ENCODE measurements at places on chromosomes 1 and 21.

GRCh38 chr1:113133038-113133437 is 60.0 kb downstream of the LRIG2 start:
- DNase-seq = no peak

DNA sequence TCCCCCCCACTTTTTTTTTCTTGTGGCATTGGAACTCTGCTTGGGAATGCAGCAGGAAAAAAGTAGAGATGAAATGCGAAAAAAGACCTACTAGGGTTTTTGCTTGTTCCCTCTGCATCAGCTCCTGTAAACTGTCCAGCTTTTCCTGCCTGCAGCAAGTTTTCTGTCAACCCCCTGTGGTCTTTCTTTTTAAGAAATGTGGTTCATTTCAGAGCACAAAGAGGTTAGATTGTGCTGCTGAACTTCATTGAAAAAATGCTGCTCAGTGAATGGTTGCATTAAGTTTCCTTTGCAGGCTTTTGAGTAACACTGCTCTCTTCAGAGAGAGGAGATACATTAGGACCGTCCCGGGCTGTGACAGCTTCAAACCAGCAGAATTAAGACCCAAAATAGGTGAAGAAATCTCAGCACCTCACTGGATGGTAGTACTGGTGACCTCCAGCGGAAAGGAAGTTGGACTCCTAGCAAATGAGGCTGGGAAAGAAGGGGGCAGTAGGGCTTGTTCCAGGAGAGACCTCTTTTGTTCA is 80.7 kb downstream of the NDUFS5 start:
- DNase-seq = no peak

DNA sequence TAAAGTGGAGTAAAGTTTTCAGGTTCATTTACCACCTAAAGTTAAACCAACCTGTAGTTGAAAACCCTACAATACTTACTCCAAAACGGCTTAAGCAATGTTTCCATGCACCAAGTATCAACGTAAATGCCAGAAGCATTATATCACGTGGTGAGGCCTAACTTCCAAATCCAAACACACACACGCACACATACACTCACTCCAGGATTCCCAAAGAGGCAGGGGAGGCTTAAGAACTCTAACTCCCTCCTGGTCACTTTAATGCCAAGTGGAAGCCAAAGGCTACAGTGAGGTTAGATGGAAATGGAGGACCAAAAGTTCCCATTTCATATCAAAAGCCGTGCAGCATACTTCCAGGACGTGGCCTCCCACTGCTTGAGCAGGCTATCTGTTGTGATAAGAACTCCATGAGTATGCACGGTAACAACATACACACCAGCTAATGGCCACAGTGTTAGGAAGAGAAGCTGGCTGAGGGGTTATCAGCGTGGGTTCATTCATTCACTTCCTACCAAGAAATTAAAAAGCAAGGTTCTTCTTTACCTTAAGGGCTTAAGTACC is 224.1 kb downstream of the SLC45A1 start:
- no peak for DNase-seq

- no peak for DNase-seq
Measured at GRCh38 chr1:7727809-7728471, 43.2 kb upstream of the VAMP3 start.

DNA sequence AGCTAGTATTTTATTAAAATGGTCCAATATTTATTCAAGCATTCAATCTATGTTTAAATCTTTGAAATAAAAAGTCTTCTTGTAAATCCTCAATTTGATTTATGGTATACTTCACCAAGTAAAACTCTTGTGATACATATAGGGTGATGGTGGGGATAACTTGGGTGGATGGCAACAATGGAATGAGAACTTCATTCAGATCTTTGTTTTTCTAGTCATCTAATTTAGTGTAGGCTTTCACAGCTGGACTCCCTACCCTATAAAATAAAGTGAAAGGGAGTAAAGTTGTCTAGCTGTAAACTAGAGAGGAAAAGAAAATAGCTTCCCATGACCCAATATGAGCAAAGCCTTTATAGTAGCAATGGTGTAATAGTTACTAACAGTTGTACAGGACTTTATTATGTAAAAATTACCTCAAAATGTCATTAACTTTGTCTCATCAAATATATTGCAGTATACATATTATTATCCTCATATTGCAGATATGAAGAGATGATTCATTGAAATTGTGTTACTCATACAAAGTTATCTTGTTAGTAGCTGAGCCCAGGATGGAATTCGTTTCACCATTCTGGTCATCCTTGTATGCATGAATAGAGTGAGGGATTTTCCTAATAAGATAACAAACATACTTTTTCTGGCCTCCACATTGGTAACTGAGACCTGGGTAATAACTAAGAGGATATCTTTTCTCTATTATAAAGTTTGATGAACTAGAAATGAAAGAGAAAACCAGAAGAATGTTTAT is 1377.7 kb upstream of the ADGRL4 start:
- no peak for DNase-seq

GRCh38 chr1:5223206-5223605 is 568.8 kb downstream of the AJAP1 start:
- no peak for DNase-seq

GRCh38 chr1:59229138-59229537 is 67.8 kb upstream of the FGGY start:
- no peak for DNase-seq

DNA sequence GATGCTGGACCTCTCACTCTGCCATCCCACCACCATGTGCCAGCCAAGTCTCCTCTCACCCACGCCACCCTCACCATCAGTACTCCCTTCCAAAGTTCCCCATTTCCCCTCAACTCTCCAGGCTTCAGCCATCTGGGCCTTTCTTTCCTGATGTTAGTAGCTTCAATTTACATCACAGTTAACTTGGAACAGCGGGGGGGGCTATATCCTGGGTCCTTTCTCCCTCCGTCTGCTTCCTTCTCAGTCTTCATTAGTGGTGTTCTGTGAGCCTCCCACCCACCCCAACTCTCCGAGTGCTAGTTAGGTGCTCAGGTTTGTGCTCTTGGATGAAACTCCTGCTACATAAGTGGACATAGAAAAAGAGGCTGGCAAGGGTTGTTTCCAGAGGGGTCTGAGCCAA is 31.9 kb downstream of the KCNC4 start:
- no peak for DNase-seq

GRCh38 chr1:17849216-17849615 is 94.1 kb downstream of the ACTL8 start:
- no peak for DNase-seq

GRCh38 chr1:182406012-182406411 is 5.5 kb upstream of the TEDDM1 start:
- DNase-seq = no peak

DNA sequence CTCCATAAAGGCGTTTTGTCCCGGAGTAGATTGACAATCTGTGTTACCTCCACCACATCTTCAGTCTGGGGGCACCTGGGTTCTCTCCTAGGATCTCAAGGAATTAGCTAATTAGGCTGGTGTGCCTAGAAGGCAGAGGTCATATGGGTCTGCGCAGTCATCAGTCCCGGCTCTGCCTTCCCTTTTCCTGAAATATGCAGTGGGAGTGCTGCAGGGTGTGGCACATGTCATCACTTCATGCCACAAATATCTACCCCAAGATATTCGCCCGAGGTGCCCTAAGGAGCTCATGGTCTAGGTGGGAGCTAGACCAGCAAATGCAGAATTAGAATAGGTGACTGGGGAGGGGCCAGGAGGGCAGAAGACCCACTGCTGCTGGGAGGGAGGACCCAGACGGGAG is 42.9 kb downstream of the ACTL8 start:
- DNase-seq = no peak

DNA sequence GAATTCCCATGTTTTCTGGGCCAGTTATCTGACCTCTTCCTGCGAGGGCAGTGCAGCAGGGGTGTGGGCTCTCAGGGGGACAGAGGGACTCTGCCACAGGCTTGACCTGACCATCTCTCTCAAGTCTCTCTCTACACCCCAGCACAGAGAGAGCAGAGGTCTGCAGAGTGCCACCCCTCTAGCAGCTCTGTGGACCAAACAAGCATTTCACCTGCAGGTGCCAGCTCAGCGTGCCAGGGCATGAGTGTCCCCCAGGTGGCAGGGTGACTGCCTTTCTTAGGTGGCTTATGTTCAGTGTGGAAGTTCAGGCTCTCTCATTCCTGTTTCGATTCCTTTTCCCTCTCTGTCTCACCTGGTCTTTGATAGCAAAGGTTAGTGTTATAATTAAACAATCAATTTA is 191.3 kb downstream of the CACNA1E start:
- no peak for DNase-seq

- no peak for DNase-seq
Measured at GRCh38 chr1:235075777-235076308, 52.8 kb downstream of the TOMM20 start.

DNA sequence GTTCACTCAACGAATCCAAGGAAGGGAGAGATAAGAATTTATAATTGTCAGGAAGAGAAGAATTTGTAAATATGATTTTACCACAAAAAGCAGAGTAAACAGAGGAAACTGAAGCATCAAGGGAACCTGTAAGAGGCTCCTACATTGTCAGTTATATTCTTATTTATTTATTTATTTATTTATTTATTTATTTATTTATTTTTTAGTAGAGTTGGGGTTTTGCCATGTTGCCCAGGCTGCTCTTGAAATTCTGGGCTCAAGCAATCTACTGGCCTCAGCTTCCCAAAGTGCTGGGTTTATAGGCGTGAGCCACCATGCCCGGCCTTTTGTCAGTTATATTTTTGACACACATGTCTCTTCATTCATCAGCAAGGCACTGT is 47.1 kb downstream of the FCRL3 start:
- no peak for DNase-seq

- no peak for DNase-seq
Measured at GRCh38 chr1:86940599-86940998, 26.2 kb downstream of the HS2ST1 start.

GRCh38 chr1:201049248-201049831 is 25.8 kb upstream of the KIF21B start:
- no peak for DNase-seq

GRCh38 chr21:42063571-42064521 is 7.3 kb upstream of the UMODL1 start:
- DNase-seq = no peak

GRCh38 chr1:6011161-6011945 is 19.1 kb upstream of the NPHP4 start:
- DNase-seq = no peak

DNA sequence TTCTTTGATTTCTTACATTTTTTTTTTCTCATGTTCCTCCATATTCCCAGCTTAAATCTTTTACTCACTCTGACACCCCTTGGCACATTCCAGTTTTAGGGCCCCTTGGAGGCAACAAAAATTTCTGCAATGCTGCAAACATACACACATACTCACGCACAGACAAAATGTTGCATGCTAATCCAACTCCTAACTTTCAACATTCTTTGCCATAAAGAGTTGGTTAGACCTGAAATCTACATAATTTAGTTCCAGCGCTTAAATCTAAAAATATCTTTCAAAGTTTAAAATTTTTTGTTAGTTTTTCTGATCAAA is 103.9 kb downstream of the PTPN14 start:
- DNase-seq = no peak

DNA sequence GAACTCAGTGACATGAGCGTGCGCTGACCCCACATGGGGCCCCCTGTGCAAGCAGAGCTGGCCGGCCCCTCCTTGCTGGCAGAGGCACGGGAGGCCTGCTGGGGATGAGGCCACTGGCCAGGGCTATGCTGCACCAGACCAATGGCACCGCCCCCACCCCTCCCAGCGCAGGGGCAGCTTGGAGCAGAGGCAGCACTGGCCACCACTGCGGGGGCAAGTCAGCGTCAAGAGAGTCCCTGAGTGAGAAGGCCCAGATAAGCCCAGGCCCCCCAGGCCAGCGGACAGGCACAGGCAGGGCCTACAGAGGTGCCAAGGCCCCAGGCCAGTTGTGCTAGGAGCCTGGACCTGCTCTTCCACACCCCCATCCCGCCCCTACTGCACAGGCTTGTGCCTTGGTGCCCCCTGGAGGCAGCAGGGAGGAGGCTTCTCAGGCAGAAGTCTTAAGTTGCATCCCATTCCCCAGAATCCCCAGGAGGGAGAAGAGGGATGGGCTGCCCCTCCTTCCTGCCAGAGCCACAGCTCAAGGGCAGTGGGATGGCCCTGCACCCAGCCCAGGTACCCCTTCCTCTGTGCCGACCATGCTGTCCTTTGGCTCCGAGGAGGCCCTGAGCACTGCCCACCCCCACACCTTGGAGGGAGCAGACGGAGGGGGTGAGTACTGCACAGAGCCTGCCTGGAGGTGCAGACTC is 35.8 kb downstream of the EPHX1 start:
- no peak for DNase-seq

- DNase-seq = no peak
Measured at GRCh38 chr1:68521286-68521685, 24.4 kb upstream of the DEPDC1 start.

- DNase-seq = no peak
Measured at GRCh38 chr1:183787704-183788103, 17.2 kb upstream of the RGL1 start.

DNA sequence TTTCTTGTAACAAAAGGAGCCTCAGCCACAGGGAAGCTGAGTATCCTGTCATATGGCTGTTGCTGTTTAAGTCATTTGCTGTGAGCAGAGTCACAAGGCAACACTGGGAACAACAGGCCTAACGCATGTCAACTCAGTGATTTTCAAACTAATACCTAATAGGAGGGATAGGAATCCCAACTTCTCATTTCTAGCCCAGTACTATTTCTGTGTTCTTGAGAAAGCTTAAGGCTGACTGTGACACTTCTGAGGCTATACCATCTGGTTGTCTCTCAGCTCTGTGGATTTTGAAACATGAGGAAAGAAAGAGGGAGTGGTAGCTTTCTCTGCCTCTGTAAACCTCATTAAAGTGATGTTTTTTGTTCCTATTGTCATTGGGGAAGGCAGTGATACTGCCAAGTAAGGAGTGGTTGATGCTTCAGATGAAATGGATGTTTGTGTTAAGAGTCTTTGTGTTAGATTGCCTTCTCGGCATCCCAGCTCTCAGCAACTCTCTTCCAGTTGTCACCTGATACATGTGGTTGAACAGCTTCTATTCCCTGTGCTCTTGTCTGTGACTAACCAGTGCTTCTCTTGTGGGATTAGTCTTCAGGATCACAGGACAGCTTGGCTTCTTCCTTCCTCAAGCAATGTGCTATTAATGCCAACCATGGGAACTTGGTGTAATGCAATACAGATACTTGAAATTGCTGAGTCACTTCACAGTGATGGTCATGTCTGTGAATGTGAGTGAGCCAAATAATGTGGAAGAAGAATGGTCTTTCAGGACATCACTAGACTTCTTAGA is 166.8 kb upstream of the IVNS1ABP start:
- no peak for DNase-seq

DNA sequence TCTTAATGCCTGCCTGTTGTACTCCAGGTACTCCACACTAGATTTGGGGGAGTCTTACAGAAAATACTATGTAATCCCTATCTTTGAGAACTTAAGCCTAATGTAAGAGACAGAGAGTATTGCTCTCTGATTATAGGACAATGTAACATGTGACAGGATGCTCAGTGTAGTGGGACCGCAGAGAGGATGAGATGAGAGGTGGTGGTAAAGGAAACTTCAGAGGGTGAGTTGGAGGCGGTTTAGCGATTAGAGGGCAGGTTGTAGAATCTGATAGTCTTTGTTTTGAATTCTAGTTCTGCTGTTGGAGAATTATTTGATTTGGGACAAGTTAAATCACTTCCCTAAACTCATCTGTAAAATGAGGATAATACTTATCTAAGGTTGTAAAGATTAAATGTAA is 5.4 kb downstream of the SOAT1 start:
- DNase-seq = no peak

GRCh38 chr1:233094691-233095090 is 144.3 kb downstream of the NTPCR start:
- DNase-seq = no peak
